Activated T-cell treated with anti-CD3 and anti-CD28 coated beads, Interleukin-2, amount 50 U/mL, for 1 hour (primary cell): ENCODE measurements at places on chromosomes 6 and 20.

DNA sequence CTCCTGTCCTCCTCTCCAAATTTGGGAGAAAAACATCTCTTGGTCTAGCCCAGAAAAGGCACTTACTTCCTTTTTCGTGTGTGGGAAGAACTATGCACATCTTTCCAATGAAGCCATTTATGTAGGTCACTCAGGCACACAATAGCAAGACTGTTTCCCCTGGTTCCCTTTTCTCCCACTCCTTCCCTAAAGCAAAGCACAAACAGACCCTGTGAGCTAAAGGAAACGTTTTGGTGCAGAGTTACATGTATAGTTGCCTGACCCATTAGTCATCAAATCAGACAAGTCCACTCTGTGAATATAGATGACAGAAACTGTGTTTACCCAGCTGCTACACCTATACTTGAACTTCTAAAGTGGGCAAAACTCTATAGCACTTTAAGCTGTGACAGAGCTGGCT, 474.6 kb downstream of the COL12A1 start:
- DNase-seq: no peak

- no peak for DNase-seq
These were observed 538.3 kb upstream of the BTBD3 start for GRCh38 chr20:11379257-11380011.

- DNase-seq: no peak
These were observed 134.3 kb upstream of the PMEPA1 start for GRCh38 chr20:57843941-57844625.

- DNase-seq: no peak
These were observed 302.6 kb upstream of the NRSN1 start for GRCh38 chr6:23823421-23823820.

- DNase-seq: no peak
These were observed 524.8 kb upstream of the GJE1 start for GRCh38 chr6:141607956-141608355.

DNA sequence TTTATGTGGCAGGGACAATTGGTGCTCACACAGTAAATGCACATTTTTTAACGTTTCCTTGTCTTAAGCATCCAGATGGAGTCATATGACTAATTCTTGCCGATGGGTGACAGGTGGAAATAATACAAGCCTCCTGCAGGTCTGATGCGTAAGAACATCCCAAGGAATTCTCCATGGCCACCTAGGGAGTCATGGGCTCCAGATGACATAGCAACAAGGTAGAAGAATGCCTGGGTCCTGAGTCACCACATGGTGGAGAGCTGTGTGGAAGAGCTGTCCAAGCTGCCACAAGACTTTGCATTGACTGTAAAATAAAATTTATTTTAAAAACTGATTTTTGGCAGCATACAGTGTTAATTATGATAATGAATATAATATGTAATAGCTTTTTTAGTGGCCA, 77.0 kb upstream of the MAP3K7 start:
- DNase-seq: no peak

DNA sequence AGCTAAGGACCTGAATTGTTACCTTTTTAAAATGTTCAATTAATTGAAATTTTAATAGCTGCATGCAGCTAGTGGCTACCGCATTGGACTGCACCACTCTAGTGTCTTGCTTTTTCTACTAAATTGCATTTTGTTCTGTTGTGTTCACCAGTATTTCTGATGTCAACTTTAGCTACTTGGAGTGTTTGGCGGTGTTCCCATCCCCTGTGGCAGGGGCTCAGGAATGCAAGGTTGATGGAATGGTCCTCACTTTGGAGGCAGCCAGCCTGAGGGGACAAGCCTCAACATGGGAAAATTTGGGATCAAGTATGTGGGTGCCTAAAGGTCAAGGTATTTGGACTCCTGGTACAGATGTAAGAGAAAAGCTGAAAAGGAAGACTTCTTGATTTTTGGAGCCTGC, 230.1 kb upstream of the PRND start:
- no peak for DNase-seq

- no peak for DNase-seq
These were observed 29.0 kb downstream of the SPTLC3 start for GRCh38 chr20:13037727-13038126.

GRCh38 chr6:151063352-151063751, 176.4 kb upstream of the AKAP12 start:
- no peak for DNase-seq

GRCh38 chr6:25958700-25959162, 3.9 kb upstream of the TRIM38 start:
- DNase-seq: no peak

DNA sequence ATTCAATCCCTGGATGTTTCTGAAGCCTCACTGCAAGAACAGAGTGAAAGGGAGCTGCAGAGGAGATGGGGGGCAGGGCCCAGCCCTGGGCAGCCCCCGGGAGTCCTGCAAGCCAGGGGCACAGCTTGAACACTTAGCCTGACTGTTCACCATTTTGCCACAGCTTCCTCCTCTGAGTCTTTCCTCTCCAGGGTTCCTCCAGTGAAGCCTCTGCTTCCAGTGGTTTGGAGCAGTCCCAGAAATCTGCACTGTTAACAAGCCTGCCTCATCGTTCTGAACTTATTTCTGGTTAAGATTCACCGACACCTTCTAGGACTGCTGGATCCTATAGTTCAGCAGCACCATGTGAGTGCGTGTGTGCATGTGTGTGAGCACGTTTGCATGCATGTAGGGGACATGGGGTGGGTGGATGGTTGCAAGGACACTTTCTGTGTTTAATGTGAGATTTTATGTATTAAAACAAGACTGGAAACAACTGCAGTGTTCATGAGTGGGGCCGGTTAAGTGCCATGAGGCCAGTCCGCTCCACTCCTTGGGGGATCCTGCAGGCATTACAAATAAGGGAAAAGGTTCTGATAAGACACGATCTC, 24.6 kb downstream of the CEBPB start:
- DNase-seq: no peak

DNA sequence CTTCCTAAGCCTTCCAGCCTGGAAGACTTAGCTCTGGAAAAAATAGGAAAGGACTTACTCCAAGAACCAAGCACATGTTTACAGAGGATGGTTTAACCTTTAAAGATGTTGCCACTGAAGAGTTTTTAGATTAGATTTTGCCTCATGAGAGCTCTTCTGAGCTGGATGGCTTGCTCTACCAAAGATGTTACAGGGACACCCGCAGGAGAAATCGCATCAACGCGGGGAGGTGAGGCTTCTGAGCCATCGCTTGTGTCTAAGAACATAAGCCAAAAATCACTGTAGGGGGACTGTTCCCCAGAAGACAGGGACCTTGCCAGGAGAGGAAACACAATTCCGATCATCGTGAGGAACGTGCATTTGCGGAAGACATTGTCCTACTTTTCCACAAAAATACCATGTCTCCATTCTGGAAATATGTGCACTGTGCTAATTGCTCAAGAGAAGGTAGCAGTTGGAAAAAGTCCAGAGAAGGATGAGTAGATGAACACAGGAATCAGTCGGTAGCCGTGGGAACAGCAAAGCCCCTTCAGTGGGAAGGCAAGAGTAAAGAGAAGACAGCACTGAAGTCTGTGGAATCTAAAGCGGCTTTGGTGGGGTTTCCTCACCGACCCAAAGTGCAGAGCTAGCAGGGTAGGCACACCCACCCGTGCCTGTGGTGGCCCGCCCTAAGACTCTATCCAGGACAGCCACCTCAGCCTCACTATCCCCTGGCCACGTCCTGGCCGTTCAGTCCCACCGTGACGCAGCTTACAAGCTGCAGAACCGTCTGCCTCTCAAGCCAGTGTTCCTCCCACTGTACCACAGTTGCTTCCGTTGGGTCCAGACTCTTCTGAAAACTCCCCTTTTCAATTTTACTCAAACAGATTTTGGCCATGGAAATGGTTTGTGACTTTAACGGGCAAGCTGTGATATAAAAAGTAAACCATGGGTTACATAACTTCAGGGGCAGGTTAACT, 334.8 kb downstream of the NRN1 start:
- DNase-seq: no peak

DNA sequence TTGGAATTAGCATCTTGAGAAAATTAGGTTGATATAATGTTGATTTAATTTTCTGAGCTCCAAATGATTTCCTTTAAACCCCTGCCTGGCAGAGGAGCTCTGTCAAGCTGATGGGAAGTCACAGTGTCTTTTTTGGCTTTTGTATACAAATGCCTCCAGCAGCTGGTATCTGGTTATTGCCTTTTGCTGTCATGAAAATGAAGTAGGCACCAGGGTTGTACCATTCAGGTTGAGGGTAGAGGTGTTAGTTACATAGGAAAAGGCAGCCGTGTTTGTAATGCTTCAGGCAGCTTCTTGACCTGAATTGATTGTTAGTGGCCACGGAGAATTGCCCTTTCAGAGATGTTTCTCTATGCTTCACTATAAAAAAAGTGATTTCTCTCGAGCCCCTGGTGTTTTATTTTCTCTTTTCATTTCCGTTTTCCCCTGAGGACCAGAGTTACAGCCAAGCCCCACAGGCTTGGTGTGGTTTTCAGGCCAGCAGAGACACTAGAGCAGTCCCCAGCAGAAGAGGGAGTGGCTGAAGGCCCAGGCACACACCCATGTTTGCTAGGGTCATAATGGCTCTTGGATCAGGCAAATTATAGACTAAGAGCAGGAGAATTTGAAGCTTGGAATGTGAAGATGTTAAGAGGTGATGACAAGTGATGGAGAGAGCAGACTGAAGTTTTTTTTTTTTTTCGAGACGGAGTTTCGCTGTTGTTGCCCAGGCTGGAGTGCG, 21.6 kb downstream of the CMTR1 start:
- DNase-seq: no peak

DNA sequence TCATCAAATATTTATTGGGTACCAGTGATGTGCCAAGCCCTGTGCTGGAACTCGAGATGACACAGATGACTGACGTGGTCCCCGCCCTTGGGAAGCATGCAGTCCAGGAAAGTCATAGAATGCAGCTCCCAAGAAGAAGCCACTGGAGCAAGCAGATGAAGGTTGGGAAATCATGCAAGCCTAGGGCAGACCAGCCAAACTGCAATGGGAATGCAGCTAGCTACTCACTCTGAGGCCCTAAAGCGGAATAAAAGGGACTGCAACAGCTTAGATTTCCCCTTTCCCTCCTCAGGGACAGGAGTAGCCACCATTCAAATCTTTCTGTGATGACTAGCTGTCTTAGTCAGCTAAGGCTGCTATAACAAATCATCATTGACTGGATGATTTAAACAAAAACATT, 152.2 kb downstream of the MAFB start:
- DNase-seq: no peak

DNA sequence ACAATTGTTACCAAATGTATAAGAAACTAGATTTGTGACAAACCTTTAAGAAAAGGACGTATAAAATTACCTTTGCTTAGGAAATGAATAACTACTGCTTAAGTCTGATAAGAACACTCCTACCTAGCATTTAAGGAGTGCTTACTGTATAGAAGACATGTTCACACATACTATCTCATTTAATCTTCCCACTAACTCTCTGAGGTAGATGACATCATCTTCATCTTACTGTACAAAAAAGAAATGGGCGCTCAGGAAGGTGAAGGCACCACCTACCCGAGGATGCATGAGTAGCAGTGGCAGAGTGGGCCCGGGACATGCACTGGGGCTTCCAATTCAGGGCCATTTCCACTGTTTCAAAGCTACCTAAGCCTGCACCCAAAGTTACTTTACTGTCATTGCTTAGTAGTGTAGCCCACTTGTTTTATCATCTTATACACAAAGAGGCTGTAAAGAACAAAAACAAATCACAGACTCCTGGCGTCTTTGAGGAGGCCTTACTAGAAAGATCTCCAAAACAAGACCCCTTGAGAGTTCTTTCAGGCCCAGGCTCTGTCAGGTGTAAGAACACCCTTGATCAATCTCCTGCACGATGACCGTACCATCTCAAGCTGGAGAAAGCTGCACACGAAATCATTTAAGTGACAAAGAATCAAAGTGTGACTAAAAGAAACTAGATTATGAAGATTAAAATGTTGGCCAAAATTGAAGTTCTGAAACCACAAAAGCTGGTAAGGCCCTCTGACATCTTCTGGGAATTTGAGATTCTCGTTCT, 128.0 kb downstream of the INSM1 start:
- DNase-seq: no peak

DNA sequence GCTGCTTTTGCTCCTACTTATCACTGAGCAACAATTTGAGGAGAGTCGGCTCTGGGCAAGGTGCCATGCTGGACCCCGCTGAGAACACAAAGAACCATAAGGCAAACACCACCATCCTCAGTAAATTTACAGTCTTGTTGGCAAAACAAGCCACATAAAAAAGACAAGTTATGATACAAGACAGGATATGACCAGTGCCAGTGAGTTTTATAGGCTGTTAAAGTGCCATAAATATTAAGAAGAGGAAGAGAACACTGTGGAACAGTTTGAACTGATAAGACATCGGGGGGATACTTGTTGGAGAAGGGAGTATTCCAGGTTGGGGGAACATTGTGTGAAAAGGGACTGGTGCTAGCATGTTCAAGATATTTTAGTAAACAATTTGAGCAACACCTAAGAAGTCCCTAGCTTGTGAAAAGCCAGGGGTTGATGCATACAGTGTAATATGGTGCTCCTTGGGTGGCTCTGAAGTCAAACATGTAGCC, 25.3 kb upstream of the RIPOR2 start:
- DNase-seq: peak; percentile 35

- DNase-seq: no peak
These were observed 49.7 kb downstream of the LRFN2 start for GRCh38 chr6:40537446-40537845.

- no peak for DNase-seq
These were observed 162.4 kb downstream of the ID4 start for GRCh38 chr6:19999319-20000191.

- DNase-seq: no peak
These were observed 338.1 kb downstream of the PLCB1 start for GRCh38 chr20:8470156-8470555.

GRCh38 chr6:136901212-136901784, 20.8 kb upstream of the SLC35D3 start:
- no peak for DNase-seq

DNA sequence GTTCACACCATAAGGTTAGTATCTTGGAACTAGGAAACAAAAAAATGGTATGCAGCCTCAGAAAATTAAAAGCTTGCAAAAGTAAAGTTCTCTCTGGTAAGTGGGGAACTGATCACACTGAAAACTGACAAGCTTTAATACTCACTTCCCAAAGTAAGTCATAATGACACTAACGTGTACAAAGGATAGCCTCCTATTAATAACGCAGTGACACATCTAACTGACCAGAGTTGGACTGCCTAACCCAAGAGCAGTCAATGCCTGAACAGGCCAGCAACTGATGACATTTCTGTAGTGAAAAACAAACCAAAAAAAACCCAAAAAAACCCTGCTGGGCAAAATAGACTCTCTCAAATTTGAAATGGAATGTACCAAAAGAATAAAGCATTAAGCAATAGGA, 30.7 kb downstream of the CHD6 start:
- DNase-seq: no peak

- no peak for DNase-seq
These were observed 362.1 kb downstream of the PHF3 start for GRCh38 chr6:63997734-63998133.

GRCh38 chr20:41367393-41367695, 726 bp upstream of the EMILIN3 start:
- no peak for DNase-seq

GRCh38 chr20:36855241-36855657, 20.7 kb upstream of the TLDC2 start:
- no peak for DNase-seq
